ENCODE measurements at places on chromosomes 4 and X.

DNA sequence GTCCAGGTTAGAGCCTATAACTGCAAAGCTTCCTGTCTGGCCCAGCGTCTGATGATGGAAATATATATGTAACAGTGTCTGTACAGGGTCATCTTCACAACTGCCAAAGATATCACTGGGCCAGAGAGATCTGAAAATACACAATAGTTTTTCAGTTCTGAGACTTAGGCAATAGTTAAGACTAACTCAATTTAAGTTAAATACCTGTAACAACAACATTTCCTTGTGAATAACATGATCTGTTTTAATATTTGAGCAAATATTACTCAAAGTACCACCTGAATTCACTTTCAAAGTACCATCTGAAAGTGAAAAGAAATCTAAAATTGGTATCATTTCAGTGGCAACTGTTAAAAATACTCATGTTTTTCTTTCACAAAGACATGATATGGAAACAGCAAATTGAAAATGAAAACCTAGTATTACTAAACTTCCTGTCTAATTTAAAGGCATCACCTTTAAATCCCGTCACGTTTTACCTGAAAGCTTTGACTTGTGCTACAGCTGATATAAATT, 9.6 kb downstream of the ZAR1 start:
- DNase-seq: no peak

DNA sequence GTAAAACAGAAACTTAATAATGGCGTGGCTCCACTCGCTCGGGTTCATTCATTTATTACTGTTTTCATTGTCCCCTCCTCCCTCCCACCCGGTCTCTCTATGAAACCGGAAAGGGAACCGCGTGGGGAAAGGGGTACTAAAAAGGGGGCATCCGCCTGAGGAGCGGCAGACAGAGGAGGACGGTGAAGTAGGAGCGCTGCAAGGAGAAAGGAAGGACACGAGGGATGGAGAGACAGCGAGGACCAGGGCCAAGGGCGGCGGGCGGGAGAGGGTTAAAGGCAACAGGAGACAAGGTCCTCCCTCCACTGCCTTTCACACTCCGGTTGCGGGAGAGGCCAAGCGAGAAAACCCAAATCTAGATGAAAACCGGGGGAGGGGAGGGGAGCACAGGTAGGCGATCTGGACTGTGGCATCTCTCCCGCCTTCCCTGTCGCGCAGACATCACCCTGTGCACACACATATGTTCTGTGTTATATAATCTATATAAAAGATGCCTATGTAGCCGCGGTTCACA, 829 bp downstream of the ELOVL6 start:
- peak; percentile 38 for DNase-seq

DNA sequence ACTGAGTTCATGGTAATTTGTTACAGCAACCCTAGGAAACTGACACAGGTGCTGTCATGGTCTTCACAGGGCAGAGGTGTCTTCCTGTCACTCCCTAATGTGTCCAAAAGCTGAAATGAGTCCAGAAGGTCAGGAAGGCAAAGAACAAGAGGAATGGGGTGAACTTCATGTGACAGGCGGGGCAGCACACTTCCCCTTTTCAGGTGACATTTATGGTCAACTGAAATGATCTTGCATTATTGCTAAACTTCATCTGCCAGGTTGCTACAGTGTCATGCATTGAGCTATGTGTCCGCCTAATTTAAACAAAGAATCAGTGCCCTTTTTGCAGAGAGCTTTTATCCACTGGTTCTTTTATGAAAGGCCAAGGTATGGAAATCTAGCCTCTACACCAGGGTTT, 15.9 kb upstream of the CCDC149 start:
- DNase-seq: no peak

GRCh38 chr4:148926276-148927260, 484.4 kb upstream of the NR3C2 start:
- DNase-seq: no peak

GRCh38 chr4:72107456-72107855, 75.7 kb downstream of the NPFFR2 start:
- no peak for DNase-seq

DNA sequence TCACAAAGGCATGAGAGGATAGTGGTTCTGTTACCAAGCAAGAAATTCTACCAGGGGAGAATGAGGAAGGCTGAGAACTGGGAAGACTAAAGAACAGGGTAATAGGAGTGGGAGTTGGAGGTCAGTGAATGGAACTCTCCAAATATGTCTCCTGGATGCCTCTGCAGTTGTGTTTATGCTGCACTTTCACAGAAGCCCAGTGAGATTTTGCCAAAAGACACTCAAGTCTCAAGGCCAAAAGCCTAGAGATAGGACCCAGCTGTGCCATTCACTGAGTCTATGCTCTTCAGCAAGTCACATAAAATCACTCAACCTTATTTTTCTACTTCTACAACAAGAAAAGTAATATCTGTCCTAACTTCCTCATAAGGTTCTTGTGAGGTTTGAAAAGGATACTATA, 285.4 kb downstream of the UNC5C start:
- DNase-seq: no peak

- no peak for DNase-seq
These were observed 244.0 kb upstream of the SMIM31 start for GRCh38 chr4:164509951-164510350.

GRCh38 chrX:56728752-56729151, 291 bp upstream of the NBDY start:
- no peak for DNase-seq

GRCh38 chr4:15459706-15460105, 10.0 kb upstream of the CC2D2A start:
- DNase-seq: no peak

- no peak for DNase-seq
These were observed 15.1 kb upstream of the MAD2L1 start for GRCh38 chr4:120081726-120082125.

- DNase-seq: no peak
These were observed 89.7 kb downstream of the GEMIN8 start for GRCh38 chrX:13939741-13940597.

DNA sequence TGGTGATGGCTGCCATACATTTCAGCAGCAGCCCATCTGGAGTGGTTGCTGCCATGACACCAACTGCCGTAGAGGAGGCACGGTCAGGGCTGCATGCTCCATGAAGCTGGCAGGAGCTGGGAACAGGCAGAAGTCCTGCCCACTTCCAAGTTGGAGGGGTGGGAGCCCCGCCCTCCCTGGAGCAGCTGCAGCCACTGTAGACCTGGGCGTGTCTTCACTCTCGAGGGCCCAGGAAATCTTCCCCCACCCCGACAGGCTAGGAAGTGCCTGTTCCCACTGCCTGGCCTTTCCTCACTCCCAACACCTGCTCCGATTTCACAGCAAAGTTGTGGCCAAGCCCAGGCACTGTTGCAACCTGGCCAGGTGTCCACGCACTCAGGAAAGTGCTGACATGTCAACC, 42.3 kb downstream of the NALF2 start:
- no peak for DNase-seq

- DNase-seq: no peak
These were observed 8.7 kb upstream of the PJA1 start for GRCh38 chrX:69173906-69174305.

DNA sequence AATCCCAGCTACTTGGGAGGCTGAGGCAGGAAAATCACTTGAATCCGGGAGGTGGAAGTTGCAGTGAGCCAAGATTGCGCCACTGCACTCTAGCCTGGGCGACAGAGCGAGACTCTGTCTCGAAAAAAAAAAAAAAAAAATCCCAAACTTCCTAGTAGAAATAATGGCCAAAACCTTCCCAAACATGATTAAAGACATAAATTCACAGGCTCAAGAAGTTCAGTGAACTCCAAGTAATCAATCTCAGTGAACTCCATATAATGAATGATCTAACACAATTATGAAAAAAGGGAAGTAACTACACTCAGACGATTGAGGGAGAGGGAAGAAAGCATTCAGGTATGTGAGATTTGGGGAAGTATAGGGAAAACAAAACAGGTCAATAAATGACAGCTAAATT, 6.5 kb downstream of the FUNDC1 start:
- DNase-seq: no peak

DNA sequence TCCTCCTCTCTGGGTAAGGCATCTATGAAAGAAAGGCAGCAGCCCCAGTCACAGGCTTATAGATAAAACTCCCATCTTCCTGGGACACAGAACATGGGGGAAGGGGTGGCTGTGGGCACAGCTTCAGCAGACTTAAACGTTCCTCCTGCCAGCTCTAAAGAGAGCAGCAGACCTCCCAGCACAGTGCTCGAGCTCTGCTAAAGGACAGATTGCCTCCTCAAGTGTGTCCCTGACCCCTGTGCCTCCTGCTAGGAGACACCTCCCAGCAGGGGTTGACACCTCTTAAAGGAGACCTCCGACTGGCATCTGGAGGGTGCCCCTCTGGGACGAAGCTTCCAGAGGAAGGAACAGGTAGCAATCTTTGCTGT, 89.9 kb downstream of the EFHC2 start:
- DNase-seq: no peak

- DNase-seq: no peak
These were observed 161.3 kb downstream of the FNIP2 start for GRCh38 chr4:158929939-158930638.

DNA sequence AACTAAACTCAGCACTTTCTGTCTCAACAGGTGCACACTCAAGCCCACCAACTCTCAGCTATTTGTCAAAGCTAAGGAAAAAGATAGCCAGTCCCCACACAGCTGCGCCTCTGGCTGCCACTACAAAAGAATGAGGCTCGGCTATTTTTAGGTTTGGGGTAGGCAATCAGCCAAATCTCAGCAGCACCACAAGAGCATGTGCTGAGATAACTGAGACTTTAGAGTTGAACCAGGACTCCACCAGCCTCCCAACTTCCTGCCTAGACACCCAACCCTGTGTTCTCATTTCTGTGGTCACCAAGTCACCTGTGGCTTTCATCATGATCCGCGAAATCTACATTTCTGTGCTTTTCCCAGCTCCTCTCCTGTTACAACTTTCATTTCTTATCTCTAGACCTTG, 28.0 kb downstream of the DMD start:
- DNase-seq: no peak

- DNase-seq: no peak
These were observed 44.0 kb upstream of the CT47C1 start for GRCh38 chrX:119028733-119029330.

- no peak for DNase-seq
These were observed 55.9 kb downstream of the RBM47 start for GRCh38 chr4:40573593-40574311.

DNA sequence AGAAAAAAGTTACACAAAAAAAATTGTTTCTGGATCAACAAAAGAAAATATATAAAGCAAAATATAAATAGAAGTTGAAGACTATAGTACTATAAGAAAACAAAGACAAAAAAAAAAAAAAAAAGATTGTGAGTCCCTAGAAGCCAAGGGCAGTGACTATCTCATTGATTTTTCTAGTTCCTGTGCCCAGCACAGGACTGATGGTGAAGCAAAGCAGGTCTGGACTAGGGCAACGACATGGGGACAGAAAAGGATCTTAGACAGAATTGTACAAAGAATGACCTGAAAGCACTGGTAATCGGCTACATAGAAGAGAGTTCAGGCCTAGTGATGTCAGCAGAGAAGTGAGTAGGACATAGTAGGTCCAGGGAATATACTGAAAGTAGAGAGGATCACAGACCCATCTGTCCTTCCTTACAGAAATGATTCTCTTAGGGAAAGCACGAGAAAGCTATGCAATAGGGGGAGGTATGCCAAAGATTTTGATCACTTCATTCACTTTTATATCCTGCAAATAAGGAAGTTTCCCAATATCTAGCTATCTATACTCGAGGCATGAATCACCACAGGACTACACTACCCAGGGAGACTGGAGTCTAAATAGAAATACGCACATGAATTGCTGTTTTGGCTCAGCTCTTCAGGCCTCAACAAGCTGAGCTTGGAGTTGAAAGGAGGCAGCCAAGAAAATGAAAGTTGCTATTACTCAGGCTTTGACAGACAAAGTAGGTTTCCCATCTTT, 230.9 kb upstream of the GPC4 start:
- DNase-seq: no peak

DNA sequence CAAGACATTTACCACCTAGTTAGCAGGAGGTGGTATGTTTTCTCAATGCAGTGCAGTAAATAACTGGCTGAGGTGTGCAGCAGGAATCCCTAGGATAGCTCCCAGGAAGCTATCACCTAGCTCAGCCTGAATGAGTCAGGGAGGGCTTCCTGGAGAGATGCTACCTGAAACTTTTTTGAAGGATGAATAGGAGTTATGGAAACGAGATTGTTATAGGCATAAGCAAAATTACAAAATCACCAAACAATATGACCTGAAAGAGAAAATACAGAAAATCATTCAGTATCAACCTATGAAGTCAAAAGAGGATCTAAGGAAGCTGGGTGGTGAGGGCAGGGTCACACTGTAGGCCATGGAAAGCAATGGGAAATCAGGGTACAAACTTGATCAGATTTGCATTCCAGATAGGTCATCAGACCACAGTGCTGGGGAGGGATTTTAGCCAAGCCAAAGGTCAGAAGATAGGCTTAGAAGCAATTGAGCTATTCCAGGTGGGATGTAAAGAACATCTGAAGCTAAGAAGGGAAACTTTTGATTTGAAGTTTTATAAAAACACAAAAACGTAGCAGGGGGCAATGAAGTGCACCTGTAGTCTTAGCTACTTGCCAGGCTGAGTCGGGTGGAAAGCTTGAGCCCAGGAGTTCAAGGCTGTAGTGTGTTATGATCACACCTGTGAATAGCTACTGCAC, 11.3 kb downstream of the AREG start:
- no peak for DNase-seq

- DNase-seq: no peak
These were observed 88.9 kb upstream of the NDP start for GRCh38 chrX:44061968-44062614.

DNA sequence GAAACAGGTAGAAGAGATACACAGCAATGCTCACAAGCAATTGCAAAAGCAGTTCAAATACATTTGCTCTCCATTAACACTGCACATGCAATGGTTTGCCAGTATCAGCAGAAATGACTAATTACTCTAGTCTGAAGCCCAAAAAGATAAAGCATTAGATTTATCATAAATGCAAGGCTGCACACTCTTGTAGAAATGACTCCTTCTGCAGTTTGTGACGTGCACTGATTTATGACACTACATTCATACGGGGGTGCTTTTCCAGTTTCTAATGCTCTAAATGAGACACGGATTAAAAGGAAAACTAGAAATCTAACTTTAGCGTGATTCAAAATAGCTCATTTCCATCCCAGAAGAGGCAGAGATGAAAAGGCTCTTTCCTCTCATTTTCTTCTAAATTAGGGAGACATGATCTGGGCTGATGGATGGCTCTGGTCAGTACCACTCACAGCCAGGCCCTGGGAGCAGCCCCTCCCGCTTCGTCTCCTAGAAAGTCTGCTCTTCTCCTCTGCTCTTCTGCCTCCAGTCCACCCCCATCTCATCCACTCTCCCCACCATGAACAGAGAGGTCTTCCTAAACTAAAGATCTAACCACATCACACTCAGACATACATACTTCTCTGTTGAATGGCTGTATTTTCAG, 33.2 kb downstream of the PPP2R2C start:
- DNase-seq: no peak

GRCh38 chr4:153071958-153072598, 132.2 kb upstream of the TRIM2 start:
- no peak for DNase-seq

DNA sequence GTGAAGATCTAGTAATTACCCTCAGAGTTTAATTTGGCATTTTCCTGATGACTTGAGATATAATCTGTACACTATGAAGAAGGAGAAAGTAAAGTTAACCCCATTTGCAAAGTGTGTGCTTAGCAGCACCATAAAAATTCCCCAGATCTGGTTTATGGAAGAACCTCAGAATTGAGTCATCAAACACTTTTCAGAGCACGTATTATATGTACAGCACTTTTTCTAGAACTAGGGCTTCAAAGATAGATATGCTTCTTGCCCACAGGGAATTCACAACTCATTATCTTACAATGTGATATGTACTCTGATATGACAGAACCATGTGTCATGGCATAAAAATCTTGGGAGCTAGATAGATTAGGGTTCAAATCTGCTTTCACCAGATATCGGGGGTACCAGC, 150.9 kb downstream of the SLC10A7 start:
- DNase-seq: no peak

Data from activated CD4-positive, alpha-beta T cell treated with anti-CD3 and anti-CD28 coated beads for 24 hours (primary cell).